Stimulated activated CD8-positive, alpha-beta memory T cell treated with anti-CD3 and anti-CD28 coated beads, Interleukin-12 subunit alpha, Interleukin-12 subunit beta, amount 100 ng/mL, for 4 hours (primary cell): ENCODE measurements at places on chromosomes 7 and 10.

- no peak for DNase-seq
Observed at GRCh38 chr7:26813432-26813831, 51.0 kb downstream of the SKAP2 start.

DNA sequence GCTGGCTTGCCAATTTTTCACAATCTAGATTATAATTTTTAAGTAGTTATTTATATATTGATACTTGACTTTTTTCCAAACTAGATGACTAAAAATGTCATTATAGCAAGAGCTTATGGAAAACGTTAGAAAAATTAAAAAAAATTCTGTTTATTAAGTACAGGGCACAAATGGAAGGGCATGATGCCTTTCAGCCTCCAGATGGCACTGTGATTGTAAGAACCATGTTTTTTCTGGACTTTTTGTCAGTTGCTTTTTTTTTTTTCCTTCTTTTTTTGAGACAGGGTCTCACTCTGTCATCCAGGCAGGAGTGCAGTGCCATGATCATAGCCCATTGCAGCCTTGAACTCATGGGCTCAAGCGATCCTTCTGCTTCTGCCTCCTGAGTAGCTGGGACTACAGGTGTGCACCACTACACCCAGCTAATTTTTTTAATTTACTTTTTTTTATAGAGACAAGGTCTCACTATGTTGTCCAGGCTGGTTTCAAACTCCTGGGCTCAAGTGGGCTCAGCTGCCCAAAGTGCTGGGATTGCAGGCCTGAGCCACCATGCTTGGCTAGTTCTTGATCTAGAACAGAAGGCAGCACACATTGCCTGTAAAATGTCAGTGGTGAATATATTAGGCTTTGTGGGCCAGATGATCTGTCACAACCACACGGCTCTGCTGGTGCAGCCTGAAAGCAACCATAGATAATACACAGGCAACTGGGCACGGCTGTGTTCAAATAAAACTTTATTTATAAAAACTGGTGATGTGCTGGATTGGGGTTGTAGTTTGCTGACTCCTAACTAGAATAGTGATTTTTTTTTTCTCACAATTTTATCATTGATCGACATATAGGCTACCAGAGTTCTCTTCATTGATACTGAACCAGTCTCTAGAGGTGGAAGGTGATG, 27.4 kb downstream of the UCMA start:
- DNase-seq = no peak

DNA sequence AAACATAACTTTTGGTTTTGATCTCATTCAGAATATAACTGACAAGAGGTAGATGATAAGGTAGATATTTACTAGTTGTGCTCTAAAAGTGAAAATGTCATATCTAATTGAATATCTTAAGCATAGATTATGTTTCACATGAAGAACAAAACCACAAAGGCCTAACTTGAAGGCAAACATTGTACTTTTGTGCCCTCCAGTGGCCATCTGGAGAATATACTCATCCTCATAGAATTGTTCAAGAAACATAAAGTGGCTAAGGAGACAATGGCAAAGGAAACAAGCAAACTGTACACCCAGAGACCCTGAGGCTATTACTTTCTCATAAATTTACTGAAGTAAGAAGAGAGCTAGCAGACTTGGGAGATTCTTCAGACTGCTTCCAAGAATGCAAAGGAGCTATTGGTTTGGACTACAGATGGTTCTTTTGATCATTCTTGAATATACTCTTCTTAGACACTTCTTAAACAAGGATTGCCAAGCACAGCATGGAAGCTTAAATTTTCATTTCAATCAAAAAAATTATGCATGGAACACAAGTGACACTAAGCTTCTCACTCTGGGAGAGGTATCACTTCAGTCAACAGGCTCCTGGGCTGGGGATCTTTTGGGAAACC, 98.2 kb upstream of the DKK1 start:
- DNase-seq = no peak

- no peak for DNase-seq
Observed at GRCh38 chr7:69896121-69896520, 297.8 kb downstream of the AUTS2 start.

DNA sequence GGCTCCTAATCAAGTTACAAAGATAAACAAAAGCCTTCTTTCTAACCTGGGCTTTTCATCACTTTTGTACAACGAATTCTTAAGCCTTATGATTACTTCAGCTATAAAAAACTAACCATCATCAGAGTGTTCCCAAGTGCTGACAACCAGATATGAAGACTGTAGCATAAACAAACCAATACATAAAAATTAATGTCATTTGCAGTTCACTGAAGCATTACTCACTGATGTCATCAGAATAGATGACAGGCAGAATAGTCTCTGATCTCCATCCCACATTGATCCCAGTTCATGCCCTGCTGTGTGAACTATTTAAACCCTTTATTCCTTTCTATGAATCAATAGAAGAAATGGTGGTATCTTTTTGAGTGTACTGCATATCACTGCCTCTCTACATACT, 84.4 kb downstream of the DNAJC1 start:
- no peak for DNase-seq

DNA sequence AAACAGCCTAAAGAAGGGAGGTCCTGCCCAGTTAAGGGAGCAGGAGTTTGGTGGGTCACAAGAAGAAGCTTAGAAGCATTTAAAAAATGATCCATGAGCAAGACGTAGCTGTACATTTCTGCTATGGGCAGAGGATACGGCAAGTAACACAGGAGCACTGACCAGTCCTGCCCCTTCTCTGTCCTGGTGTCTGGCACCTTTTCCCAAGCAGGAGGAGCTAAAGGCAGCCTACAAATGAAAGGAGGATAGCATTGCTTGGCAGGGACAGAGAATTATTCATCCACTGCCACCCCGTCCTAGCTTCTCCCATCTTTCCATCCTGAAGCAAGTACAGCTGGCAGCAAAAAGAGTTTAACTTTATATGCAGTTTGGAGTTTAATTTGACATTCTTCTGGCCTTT, 1077.6 kb downstream of the TYW1 start:
- DNase-seq = no peak

DNA sequence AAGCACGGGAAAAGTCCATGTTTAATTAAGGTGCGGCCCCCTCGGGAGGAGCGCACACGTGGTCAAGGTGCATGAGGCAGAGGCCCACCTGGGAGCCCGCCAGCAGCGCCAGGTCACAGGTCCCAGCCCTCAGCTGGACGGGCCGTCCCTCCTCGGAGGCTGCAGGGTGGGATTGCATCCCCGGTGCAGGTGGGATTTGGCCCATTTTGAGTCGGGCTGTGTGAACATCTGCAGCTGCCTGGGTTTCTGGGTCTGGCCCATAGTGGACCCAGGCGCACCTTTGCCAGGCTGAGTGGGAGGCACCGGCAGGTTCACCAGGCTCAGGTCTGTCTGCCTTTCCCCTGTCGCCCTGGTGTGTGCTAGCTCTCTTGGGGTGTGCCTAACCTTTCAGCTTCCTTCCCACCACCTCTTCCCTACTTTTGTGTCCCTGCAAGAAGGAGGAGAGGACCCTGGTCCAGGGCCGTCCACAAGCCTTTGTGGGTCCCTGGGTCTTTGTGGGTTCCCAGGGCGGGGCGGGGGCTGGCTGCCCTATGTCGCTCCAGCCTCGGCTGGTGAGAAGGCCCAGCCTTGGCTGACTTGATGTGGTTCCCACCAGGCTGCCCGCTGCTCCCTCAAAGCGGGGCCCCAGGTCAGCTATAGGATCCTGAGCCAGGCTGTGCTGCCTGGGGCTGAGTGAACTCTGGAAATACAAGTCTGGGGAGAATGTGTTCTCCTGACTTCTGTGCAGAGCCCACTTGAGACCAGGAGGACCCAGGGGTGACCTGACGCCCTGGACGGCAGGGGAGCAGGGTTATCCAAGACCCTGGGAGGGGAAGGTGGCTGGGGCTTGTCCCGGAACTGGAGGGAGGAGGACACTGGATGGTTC, 186.7 kb upstream of the SHH start:
- no peak for DNase-seq

- DNase-seq = no peak
Observed at GRCh38 chr10:94424714-94425337, 22.5 kb downstream of the TBC1D12 start.

GRCh38 chr10:46517541-46517940, 38.9 kb downstream of the GPRIN2 start:
- no peak for DNase-seq

DNA sequence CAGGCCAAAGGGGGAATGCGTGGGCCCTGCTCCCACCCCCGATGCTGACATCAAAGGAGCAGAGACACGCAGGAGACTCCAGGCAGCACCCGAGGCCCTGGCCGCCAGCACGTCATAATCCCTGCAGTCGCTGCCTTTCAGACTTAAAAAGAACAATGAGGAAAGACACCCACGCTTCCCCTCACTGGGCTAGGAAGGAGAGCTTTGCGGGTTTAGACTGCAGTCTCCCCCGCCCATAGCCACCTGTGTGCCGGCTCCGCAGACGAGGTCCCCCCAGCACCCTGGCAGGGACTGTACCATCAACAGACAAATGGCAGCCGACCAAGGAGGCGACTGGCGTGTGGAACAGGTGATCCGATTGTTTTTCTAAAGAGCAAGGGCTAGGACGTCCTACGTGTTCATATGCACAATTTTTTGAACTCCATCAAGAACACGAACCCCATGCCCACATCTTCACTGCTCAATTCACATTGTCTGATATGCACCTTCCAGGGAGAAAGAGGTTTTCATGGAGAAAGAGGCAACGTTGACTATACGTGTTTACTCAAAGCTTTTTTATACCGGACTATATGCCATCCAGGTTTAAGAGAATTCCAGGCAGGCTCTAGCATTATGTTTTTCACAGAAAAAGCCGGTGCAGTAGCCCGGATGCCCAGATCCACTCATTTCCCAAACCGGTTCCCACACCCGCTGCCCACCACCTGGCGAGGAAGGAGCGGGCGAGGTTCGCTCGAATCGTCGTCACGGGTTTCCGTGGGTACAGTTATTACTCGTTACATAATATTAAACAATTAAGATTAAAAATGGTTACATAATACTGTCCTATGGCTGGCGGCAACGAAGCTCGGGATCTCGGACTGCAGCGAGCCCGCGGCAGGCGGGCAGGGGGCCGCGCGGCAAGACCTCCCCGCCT, 1.1 kb downstream of the GRB10 start:
- DNase-seq = no peak

DNA sequence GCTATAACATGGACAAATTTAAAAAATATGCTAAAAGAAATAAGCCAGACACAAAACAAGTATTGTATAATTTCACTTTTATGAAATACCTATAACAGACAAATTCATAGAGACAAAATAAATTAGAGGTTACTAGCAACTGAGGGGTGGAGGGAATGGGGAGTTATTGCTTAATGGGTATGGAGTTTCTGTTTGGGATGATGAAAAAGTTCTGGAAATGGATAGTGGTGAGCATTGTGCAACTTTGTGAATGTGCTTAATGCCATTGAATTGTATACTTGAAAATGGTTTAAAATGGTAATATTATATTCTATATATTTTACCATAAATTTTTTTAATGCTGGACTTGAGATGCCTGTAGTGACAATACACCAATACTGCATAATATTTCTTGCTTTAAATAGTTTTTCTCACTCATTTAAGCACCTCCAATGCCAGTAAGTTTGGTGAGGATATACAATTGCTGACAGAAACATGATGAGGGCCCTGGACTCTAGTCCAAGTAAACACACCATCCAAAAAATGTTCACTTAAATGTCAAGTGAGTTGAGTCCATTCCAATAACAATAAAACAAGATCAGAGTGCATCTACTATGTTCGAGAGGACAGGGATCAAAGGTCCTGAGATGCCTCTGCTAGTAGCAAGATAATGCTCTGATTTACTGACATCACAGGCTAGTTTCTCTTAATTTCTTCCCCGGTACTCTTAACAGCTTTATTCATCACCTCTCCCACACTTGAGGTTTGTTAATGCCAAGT, 71.9 kb downstream of the NT5C2 start:
- no peak for DNase-seq

DNA sequence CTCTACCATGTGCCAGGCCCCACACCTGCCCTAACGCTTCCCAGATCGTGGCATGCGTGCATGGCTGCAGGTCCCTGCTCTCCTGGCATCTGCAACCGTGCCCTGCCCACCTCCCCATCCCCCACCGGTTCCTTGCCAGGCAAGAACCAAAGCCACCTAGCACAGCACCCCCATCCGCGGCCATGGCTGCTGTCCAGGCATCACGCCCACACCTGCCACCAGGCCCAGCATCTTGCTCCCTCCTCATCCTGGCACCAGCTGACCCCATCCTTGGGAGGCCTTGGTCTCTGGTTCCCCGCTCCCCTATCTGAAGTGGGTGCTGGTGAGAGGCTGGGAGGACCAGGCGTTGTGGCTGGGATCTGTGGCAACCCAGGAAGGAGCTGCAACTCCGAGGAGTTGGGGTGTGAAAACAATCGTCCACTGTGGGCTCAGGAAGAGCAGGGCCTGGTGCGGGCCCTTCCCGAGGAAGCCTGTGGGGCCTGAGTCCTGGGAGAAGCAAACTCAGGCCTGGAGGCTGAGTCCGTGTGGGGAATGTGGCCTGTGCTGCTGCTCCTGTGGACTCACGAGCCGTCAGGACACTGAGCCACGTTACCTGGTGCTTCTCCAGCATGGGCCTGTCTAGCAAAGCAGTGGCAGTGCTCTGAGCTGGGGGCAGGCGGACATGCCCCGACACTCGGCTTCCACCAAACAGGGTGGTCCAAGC, 417.1 kb downstream of the DNAJB6 start:
- DNase-seq = no peak

GRCh38 chr7:90311175-90311574, 9.9 kb downstream of the FAM237B start:
- DNase-seq = no peak

DNA sequence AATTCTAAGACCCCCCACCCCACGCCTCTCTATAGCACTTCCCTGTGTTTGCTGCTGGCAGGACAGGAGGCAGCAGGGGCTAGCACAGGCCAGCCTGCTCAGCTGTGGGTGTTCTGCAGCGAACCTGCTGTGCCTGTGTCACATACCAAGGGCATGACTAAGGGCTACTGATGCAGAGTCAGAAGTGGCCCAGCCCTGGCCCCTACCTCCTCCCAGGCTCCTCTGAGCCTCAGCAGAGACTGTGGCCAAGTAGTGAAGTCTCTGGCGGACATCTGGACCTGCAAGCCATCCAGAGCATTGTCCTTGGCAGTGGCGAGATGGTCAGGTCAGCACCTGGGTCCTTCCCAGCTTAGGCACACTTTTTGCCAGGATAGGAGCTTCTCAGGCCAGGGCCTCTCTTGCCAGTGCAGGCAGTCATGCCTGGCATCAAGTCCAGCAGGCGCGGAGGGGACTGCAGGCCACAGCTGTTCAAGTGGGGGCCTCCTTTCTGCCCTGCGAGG, 116.3 kb upstream of the RET start:
- no peak for DNase-seq

GRCh38 chr10:109996225-109996624, 11.6 kb upstream of the ADD3 start:
- DNase-seq = no peak

- DNase-seq = no peak
Observed at GRCh38 chr10:73577788-73578187, 13.4 kb downstream of the USP54 start.

DNA sequence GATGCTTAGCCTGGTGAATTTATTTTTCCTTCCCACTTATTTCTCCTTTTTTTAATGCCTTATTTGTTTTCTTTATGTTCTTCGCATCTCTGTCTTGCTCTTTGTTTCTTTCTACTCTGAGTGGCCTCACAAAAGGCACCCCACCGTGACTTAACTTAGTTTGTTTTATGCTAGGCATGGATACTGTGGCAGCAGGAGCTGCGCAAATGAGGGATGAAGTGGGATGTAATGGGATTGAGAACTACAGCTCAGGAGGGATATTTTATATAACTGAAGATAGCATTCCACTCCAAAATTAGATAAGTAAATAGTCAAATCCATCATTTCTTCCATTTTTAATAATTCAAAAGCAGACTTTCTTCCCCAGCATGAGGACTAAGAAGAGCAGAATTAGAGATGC, 1.7 kb upstream of the CACNA2D1 start:
- no peak for DNase-seq

GRCh38 chr10:72852508-72852907, 41.0 kb upstream of the OIT3 start:
- DNase-seq = no peak

GRCh38 chr7:27863880-27864279, 123.9 kb downstream of the TAX1BP1 start:
- DNase-seq = no peak
